G401 (cell line): ENCODE measurements at places on chromosomes 7 and 10.
A peak's percentile ranks its signal among the peaks of the same experiment; 100 is the strongest.

DNA sequence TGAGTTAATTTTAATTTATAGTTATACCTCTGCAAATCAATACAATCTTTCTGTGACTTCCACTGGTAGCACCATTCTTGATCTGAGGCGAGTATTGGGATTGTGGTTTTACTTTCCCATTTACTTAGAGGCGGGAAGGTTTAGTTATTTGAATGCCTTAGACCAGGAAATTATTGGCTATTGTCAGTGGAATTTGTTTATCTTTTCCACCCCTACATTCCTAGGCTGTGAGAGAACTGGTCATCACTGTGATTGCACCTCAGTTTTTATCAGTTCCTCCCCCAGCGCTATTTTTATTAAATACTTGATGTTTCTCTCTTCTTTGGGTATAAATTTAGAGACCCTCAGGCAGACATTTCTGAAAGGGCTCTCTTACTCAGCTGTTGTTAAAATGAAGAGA lies 29.9 kb downstream of the CDK14 start:
- DNase-seq: no peak

DNA sequence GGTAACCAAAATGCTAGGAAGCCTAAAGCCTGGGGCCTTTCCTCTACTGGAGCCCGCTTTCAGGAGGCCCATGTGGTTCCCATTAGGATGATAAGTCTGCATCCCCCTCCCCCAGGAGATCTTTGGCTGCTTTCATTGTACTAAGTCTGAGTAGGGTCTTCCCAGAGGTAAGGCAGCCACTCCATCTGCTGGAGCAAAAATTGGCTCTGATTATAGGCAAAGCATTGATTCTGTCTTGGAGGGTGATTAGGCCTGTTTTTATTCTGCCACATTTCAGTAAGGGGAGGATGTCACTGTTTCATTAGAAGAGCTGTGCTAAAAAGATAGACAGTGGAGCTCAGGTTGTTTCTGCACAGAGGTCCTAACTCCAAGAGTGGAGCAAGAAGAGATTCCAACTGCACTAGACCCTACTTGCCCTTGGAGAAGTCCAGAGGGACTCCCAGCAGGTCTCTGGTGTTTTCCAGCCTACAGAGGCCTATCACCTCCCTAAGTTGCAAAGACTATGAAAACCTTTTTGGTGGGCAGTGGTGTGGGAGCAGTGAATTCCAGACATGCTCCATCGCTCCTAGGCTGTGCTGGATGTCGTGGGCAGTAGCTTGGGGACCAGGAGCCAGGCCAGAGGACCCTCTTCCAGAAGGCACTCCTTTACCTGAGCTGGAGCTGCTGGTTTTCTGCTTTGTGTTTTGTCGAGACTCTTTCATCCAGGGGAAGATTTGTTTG lies 7.1 kb upstream of the HOXA2 start:
- DNase-seq: no peak

GRCh38 chr10:18759575-18759974 lies 100.3 kb downstream of the ARL5B start:
- DNase-seq: no peak

DNA sequence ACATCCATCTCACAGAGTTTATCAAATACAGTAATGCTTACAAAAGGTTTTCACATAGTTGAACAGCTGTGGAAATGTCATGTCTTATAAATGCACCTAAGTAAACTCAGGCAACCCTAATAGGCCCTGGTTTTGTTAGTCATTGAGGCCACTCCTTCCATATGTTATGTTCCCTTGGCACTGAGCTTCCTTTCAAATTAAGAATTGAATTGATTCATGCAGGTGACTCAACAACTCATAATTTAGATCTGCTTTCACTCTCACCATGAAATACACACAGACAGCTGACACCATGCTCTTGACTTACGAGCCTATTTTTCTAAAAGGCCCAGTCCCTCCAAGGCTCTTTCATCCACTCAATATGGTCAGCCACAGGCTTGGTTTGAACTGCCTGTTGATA lies 476.9 kb downstream of the KCNMA1 start:
- DNase-seq: no peak

DNA sequence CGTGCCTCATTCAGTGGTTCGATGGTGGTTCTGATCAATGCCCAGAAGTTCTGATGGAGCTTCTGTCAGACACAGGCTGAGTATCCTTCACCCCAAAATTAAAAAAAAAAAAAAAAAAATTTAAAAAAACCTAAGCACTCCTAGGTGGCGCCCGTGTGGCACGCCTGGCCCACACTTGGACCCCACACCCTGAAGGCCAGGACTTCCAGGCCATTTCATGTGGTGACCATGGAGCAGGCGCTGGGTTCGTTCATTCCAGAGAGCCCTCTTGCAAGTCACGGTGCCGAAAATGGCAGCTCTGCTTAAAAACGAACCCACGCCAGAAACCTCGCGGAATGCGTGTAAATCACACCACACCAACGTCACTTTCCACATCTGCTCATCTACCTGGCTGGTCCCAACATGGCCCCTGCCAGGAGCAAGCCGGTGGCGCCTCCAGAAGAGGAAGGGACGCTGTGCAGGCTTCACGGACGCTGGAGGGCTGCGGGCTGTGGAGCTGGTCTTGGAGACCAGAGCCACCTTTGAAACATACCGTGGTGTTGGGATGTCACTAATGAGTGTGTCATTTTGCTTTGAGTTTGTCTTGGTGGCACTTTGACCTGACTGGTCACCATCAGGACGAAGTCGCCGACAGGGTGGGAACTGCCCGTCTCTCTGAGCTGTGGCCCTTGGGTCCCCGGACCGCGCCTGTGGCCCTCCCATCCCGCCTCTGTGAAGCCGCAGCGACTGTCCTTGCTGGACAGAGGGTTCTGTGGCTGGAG lies 46.0 kb upstream of the PRKAR1B start:
- no peak for DNase-seq

DNA sequence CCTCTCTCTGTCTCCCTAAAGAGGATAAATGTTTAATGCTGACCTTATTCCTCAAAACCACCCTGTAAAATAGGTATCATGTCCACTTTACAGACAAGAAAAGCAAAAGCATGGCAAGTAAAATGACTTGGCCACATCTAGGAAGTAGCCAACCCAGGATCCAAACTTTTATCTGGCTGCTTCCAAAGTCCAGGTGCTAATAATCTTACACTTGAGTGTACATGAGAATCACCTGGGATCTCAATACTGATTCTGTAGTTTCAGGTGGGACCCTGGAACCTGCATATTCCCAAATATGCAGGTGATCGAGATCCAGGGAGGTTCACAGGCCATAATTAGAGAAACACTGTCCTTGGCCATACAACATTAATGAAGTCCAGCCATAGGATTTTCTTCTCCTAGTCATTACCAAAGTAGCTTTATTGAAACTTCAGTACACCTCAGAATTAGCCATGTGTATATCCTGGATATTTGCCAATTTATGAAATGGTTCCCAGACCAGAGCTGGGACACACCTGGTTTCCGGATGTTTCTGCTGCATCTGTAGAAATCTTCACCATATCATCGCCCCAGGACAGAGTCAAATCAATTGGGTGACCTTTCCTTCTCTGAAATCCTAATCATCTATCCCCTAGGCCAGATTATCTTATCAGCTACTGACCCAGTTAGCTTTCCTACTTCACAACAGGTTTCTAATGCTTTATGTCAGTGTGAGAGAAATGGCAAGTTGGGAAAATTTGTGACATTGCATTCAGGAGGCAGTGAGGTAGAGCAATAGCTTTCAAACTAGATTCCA lies 119.1 kb upstream of the KMT2E start:
- DNase-seq: no peak

DNA sequence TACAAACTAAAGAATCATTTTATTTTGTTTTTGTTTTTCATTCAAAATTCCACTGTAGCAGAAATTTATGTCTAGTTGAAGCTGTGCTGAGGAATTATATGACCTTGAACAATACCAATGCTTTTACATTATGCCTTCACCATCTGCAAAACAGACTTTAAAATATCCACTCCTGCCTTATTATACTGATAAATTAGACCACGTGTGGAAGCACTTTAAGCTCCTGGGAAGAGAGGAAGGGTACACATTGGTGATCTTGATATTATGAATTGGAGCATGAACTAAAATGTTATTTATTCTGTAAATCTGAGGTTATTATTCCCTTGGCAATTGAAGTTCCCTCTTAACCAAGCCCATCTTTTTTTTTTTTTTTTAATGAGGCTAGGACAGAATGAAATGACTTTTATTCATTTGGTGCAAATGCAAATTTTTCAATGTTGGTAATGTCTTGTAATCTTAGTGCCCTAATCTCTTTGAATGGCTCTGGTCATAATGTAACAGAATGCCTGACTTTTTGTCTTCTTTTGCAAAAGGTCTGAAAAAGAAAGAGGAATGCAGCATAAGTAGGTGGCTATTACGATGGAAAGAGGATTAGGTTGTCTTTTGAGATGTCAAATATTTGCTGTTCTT lies 139.9 kb upstream of the COBL start:
- no peak for DNase-seq

DNA sequence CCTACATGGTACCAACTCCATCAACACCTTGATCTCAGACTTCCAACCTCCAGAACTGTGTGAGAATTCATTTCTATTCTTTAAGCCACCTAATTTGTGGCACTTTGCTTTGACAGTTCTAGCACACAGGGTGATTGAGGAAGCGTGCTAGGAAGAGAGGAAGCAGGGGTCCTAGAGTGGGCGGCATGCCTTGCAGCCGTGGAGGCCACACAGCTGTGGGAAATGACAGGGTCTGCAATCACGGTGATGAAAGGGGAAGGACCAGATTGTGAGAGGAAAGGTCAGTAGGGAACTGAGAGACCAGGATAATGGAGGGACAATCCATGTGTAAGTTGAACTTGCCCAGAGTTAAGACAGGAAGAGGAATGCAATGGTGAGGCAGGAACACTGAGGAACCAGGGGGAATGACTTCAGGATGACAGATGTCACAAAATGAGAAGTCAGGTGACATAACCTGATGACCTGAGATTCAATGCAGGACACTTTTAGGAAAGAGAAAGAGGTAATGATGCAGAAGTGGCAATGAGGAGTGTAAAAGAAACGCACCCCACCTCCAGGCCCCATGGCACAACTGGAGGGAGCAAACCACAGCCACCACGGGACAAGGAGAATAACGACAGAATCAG lies 87.3 kb upstream of the PIK3CG start:
- DNase-seq: no peak

GRCh38 chr10:122293961-122294380 lies 22.9 kb downstream of the BTBD16 start:
- DNase-seq: no peak

GRCh38 chr10:60125895-60126294 lies 219.5 kb upstream of the CCDC6 start:
- DNase-seq: no peak

- no peak for DNase-seq
Observed at GRCh38 chr7:48098846-48099245, 9.8 kb downstream of the UPP1 start.

DNA sequence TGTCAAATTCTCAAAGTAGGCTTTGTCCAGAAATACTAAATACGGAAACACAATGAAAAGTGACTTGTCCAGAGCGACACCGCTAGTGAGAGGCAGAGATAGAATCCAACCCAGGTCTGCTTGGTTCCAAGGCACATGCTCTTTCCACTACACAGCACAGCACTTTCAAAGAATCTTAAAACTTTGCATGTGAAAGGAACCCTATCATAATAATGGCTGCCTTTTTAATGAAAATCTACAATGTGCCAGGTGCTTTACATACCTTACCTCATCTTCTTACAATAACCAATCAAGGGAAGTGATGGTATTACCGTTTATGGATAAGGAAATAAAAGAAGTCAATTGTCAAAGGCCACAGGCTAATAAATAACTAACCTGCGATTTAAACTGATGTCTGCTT lies 2.6 kb downstream of the CHCHD3 start:
- no peak for DNase-seq

DNA sequence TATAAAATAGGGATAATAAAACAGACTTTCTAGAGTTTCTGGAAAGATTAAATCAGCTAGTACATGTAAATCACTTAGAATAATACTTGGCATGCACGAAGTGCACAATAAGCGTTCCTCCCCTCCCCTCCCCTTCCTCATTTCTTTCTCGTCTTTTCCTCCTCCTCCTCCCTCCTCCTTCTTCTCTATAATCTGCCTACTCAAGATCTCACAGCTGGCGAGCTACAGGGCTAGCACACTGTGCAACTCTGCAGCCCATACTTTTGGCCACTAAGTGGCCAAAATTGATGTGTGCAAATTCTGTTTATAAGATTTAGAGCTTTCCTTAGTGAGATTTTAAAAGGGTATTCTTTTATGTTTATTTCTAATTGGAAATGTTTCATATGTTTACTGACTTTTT lies 565.3 kb downstream of the PHTF2 start:
- DNase-seq: no peak

DNA sequence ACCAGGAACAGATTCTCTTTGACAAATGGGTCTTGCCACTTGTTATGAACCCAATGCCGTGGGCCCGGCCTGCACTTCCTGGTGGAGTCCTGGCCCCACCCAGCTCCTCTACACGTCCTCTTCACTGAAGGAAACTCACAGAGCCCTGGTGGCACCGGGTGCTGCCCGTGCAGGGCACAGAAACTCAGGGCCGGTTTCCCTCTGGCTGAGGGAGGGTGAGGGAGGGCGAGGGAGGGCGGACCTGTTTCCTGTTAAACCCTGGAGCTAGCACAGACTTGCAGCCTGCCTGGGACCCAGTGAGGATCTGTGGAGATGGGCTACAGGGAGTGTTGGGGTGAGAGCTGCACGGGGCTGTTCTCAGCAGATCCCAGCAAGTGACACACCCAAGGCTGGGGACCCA lies 596.3 kb downstream of the PTPRN2 start:
- no peak for DNase-seq

GRCh38 chr7:121752706-121753105 lies 120.3 kb upstream of the PTPRZ1 start:
- DNase-seq: no peak

DNA sequence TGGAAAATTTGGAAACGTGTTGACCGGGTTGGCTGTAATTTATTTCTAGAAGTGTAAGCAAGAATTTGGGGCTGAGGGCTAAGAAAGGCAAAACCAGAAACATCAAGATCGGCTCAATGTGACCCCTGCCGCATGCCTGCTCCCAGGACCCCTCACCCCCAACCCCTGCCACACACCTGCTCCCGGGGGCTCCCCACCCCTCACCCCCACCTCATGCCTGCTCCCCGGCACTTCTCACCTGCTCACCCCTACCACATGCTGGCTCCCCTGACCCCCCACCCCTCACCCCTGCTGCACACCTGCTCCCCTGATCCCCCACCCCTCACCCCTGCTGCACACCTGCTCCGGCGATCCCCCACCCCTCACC lies 19.0 kb upstream of the CFAP46 start:
- DNase-seq: no peak

GRCh38 chr7:41738806-41739205 lies 35.9 kb upstream of the INHBA start:
- no peak for DNase-seq

- peak; percentile 75 for DNase-seq
Observed at GRCh38 chr10:5413012-5413938, 918 bp downstream of the NET1 start.

- DNase-seq: no peak
Observed at GRCh38 chr10:42932735-42933447, 144.0 kb upstream of the RET start.

DNA sequence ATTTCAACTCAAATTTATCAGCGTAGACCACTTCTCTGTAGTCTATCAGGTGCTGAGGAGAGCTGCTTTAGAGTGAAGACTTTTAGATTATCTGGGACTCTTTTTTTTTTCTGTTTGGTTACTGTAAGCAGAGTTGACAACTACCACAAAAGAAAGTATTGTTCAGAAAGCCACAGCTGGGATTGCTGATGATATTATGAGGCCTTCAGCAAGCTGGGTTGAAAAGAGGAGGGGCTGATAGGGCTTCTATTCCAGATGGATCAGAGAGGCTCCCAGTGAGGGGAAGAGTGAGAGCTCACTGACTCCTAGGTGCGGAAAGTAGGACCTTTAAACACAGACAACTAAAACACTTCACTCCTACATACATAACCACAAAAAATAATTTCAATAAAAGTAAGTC lies 188.5 kb upstream of the FERD3L start:
- no peak for DNase-seq
